ENCODE measurements at places on chromosomes 4 and X.

GRCh38 chrX:139905051-139905450 lies 27.8 kb downstream of the ATP11C start:
- no peaks in the 10 kb centered on the region for H3K36me3 ChIP-seq
- no peaks in the 10 kb centered on the region for H3K4me1 ChIP-seq
- no peak overlapping the region for H3K4me3 ChIP-seq
- DNase-seq = no peak
- H3K27ac ChIP-seq = no peak overlapping the region

- H3K27ac ChIP-seq = no peak overlapping the region
- no peaks in the 10 kb centered on the region for H3K27me3 ChIP-seq
- no peak overlapping the region for H3K4me3 ChIP-seq
- no peak for DNase-seq
- peaks cover 17% of the 10 kb centered on the region for H3K4me1 ChIP-seq
- no peaks in the 10 kb centered on the region for H3K36me3 ChIP-seq
Measured at GRCh38 chrX:44953734-44954502, 80.9 kb downstream of the KDM6A start.

- H3K27ac ChIP-seq = no peak overlapping the region
- DNase-seq = no peak
- no peaks in the 10 kb centered on the region for H3K36me3 ChIP-seq
- no peak overlapping the region for H3K4me3 ChIP-seq
Measured at GRCh38 chrX:68826113-68826980, 2.5 kb upstream of the EFNB1 start.

GRCh38 chr4:83974111-83974780 lies 438.3 kb downstream of the GPAT3 start:
- no peaks in the 10 kb centered on the region for H3K36me3 ChIP-seq
- no peaks in the 10 kb centered on the region for H3K4me1 ChIP-seq
- H3K4me3 ChIP-seq = no peak overlapping the region
- no peak for DNase-seq

GRCh38 chr4:16764622-16765021 lies 133.8 kb downstream of the LDB2 start:
- no peak for DNase-seq
- no peak overlapping the region for H3K4me3 ChIP-seq
- no peaks in the 10 kb centered on the region for H3K4me1 ChIP-seq
- no peaks in the 10 kb centered on the region for H3K36me3 ChIP-seq
- H3K27me3 ChIP-seq = no peaks in the 10 kb centered on the region
- no peak overlapping the region for H3K27ac ChIP-seq

Measured in tibial nerve (tissue), 4 donors.